Astrocyte of the hippocampus (primary cell): ENCODE measurements at places on chromosomes 11 and 22.
A peak's percentile ranks its signal among the peaks of the same experiment; 100 is the strongest.

GRCh38 chr11:70574725-70575347 lies 176.5 kb downstream of the CTTN start:
- no peak for DNase-seq

- DNase-seq, result no peak
Measured at GRCh38 chr22:25395468-25395867, 169.0 kb upstream of the GRK3 start.

DNA sequence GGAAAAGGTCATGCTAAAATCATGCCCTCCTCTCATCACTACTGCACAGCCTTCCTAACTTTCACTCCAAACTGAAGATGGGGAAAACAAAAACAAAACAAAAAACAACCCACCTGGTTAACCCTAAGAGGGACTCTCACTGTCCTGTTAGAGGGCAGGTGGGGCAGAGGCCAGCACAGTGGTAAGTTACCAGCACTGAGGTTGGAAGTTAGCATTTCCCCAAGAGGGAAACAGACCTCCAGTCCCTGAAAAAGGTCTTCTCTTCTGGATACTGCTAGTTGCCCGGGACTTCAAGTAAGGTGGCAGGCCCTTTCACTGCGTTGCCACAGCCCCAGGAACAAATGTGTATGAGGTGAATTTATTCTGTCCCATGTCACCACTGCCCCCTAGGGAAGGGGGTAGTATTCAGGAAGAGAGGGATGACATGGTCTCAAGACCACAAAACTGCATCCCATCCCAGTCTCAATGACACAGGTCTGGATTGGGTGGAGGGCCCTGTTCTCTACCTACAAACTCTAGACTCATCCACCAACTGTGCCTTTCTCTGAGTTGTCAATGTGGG lies 792 bp upstream of the ADAMTS8 start:
- DNase-seq, result no peak

DNA sequence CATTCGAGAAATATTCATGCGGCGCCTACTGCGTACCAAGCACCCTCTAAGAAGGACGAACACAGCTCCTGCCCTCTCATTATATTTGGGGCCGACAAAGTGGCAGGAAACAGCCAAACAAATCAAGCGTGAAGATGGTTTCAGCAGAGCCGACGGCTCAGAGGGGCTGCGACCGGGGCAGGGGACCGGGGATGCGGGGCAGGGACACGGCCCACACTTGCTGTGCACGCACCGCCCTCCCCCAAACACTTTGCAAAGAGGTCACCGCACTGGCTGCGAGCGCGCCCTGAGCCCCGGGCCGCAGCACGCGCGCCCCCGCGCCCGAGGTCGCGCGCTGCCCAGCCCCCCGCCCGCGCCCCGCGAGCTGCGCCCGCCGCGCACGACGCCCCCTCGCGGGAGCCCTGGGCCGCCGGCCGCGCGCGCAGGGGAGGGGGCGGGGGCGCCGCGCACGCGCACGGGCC lies 255 bp upstream of the SYNGR1 start:
- peak; percentile 78 for DNase-seq

GRCh38 chr22:23856721-23857605 lies 712 bp upstream of the SLC2A11 start:
- peak; percentile 89 for DNase-seq

DNA sequence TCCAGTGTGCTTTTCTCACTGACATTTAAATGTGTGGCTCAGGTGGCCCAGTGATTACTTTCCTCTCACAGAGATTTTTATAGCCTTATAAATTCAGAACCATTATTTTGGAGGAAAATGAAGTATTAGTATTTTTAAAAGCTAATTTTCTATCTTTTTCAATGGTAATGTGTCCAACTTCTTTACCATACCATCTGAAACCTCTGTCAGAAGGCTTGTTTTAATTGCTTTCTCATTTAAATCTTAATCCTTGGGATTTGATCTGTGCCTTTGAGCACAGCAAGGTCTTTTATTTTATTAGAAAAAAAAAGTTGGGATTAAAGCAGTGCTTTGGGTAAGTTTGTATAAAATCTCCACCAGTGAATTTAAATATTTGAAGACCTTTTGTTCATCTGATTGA lies 452.3 kb upstream of the RAG2 start:
- no peak for DNase-seq

DNA sequence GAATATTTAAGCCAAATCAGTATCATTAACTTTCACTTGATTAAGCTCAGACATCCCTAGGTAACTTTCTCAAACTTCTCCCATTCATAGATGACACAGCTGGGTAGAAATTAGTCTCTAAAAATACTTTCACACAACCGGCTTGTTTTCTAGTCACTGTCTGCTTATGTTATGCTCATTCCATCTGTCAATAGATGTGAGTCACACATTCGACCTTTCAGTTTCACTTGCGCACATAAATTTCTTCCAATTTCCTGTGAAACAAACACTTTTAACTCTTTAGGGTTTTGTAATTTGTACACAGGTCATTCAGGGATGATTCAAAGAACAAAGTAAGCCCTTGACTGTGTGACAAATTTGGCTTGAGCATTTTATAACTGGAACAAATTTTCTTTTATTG lies 723.0 kb downstream of the KCNA4 start:
- DNase-seq, result peak; percentile 59

DNA sequence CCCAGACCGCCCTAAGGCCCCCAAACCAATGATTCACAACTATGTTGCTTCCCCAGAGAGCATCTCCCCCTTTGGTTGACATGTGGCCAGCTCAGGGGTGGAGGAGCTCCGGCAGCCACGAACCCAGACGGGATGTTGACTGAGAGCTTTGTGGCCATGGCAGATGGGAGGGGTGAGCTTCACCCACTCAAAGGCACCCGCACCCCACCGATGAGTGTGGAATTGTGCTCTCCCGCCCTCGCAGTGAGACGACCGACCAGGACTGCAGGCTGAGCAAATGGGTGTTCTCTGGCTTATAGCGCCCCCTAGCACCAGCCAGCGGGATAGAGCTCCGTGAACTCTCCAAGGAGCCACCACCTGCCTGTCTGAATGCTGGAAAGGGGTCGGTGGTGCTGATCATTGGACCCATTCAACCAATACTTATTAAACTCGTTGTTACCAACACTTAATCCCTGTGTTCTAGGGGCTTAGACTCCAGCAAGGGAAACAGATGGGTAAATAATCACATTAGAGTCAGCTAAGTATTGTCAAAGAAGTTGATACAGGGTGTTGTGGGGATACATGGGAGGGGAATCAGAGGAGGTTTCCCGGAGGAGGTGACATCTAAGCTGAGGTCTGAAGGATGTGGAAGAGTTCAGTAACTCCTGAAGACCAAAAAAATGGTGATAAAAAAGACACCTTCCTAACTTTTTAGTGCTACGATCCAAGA lies 4.5 kb upstream of the TIMP3 start:
- DNase-seq, result peak; percentile 85

DNA sequence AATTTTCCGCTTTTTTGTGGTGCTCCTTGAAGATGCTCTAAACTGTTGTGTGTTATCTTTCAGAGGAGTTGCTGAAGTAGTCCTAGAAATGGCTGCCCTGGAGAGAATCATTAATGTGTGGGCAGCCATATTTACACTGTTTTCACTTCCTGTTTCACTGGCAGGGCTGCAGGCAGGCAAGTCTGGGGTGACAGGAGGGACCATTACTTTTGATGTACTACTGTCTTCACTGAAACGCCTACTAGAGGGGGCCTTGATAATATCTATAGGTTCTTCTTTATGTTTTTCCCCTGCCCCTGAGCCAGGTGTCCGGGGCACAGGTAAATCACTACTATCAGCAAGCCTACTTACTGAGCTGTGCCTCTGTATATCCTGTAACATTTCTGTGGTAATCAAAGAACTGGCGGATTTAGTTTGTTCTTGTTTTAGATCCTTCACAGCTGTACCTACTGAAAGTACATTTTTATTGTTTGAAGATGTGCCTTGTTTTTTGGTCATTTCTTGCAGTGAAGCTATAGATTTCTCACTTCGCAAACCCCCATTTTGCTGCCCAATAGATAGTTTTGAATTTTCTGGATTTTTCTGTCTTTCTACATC lies 39.7 kb downstream of the ACAT1 start:
- DNase-seq, result no peak

DNA sequence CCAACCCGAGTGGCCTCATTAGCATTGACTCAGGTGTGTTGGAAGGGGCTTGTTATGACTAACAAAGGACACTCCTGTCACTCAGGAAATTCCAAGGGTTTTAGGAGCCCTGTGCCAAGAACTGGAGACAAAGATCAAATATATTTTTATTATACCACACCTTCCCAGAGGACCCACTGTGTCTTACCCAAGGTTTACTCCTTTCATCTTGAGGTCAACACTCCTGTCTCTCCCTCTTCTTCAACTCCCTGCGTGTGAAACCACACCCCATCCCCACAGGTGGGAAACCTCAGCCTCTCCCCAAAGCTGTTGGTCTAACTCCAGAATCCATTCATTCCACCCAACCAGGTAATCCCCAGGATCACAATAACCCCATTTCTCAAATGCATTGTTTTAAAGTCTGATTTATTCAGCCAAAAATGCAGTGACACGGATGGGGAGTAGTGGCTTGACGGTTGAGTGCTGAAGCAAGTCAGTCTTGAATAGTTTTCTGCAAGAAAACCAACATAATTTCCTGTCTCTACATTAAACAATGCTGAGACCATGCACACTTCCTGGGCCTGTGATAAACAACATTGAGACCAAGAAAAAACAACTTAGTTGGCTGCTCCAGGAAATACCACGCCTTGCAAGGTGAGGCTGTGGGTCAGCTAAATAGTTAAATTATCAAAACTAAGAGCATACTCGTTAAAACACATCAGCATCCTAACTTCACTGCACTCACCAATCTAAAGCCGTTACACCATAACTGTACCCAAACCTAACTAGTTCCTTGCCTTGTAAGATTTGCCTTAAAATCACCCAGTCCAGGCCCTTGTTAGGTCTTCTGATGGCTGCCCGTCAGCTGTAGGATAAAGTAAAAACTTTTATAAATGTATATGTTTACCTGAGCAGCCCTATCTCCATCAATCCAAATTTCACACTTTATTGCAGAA lies 38.5 kb upstream of the SPON1 start:
- DNase-seq, result no peak

DNA sequence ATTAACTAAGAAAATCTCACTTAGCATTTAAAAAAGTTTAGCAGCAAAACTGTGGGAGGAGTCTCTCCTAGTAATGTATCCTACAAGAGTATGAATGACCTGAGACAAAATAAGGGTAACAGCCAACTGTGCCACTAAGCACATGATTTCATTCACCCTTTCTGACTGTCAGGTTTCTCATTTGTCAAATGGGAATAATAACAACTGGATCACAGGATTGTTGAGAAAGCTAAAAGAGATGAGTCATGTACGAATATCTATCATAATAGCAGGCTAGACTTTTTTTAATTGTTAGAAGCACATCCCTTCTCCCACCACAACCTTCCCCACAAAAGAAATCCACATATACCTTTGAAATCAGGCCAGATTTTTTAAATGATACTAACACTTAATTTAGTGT lies 39.5 kb downstream of the MTMR2 start:
- peak; percentile 57 for DNase-seq
